ENCODE measurements at places on chromosomes 16 and 17.

DNA sequence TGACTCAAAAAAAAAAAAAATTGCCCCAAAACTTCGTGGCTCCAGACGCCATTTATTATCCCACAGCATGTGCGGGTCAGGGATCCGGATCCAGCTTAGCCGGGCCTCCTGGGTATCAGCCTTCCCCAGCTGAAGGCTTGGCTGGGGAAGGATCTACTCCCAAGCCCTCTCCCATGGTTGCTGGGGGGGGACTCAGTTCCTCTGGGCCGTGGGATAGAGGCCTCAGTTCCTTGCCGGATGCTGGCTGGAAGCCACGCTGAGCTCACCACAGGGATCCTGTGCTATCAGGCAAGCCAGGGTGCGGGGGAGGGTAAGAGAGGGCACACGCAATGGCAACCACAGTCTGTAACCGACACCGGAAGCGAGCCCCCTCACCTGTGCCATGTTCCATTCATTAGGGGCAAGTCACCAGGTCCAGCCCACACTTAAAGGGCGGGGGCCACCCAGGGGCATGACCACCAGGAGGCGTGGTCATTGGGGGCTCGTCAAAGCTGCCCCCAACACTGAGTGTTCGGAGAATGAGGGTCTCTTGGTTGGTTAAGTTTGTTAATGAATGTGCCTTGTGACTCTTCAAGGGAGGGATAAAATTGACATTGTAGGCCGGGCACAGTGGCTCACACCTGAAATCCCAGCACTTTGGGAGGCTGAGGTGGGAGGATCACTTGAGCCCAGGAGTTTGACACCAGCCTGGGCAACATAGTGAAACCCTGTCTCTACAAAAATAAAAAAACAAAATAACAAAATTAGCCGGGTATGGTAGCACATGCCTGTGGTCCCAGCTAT, 210.0 kb upstream of the GSE1 start:
- DNase-seq = no peak

DNA sequence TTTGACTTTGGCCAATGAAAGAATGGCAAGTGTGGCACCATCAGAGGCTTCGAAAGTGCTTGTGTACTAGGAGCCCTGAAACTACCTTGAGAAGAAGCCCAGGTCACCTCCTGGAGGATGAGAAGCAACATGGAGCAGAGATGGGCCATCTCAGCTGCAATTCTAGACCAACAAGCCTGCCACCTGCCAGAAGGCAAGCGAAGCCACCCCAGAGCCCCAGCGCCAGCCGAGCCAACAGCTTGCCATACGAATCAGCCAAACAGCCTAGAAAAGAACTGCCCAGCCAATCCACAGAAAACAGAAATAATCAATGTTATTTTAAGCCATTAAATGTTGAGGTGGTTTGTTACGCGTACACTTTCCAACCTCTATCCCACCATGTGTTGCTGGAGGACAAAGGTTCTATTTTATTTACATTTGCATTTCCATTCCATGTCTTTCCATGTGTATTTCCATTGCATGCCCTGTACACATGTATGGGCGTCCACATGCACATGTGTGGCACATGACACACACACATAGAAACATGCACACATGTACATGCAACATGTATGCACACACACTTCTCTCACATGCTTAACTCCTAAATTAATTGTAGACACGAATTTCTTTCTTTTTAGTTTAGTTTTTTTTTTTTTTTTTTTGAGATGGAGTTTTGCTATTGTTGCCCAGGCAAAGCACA, 144.3 kb upstream of the TNRC6C start:
- DNase-seq = no peak

DNA sequence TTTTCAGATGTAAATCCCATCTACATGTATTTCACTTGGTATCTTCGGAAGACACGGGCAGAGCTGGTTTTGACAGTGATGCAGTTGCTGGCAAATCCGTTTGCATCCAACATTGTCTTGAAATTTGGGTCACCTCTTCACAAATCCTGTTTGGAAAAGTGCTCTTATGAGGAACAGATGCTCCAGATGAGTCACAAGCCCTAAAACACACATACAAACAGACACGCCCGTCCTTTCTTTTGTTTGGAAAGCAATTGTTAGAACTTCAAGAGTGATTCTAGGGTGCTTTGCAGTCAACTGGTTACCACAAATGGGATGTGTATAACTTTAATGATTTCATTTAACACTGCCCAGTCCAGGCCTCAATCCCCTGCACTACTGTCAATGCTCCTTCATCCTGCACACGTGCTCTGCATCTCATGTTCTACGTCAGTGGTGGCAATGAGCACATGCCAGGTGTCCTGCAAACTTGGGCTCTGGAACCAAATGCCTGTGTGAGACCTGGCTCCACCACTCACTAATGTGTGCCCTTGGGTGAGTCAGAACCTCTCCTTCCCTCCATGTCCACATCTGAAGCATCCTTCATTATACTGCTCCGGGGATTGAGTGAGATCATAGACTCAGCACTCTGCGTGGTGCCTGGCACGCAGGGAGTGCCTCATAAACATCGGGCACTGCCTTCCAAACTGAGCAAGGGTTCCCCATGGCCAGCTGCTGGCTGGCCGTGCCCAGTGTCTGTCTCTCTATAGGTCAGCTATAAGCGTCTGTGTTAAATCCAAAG, 19.3 kb upstream of the FOXF1 start:
- no peak for DNase-seq

- no peak for DNase-seq
Measured at GRCh38 chr16:89297156-89297874, 79.8 kb downstream of the ZNF778 start.

- DNase-seq = no peak
Measured at GRCh38 chr17:5780476-5780875, 196.2 kb upstream of the NLRP1 start.

GRCh38 chr16:12539185-12539929, 264.3 kb downstream of the CPPED1 start:
- DNase-seq = no peak

GRCh38 chr17:83079766-83080578, 563 bp downstream of the METRNL start:
- DNase-seq = no peak

DNA sequence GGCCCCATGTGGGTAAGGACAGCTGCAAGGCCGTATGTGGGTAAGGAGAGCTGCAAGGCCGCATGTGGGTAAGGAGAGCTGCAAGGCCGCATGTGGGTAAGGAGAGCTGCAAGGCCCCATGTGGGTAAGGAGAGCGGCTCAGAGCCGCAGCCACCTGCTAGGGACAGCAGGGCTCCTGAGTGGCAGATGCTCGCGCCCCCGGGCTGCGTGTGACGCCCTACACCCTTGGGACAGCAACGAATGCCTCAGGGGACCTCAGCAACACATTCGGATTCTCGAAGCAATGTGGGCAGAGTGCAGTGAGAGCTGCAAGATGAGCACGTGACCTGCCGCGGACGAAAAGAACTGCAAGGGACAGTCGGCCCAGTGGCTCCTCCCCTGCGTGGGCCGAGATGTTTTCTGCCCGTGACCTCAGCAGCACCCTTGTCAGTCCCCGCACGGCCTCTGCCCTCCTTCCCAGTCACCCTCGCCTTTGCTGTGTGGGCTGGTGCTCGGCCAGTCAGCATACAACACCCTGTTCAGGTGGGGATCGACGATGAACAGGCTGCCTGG, 9.6 kb upstream of the SLC38A8 start:
- no peak for DNase-seq

DNA sequence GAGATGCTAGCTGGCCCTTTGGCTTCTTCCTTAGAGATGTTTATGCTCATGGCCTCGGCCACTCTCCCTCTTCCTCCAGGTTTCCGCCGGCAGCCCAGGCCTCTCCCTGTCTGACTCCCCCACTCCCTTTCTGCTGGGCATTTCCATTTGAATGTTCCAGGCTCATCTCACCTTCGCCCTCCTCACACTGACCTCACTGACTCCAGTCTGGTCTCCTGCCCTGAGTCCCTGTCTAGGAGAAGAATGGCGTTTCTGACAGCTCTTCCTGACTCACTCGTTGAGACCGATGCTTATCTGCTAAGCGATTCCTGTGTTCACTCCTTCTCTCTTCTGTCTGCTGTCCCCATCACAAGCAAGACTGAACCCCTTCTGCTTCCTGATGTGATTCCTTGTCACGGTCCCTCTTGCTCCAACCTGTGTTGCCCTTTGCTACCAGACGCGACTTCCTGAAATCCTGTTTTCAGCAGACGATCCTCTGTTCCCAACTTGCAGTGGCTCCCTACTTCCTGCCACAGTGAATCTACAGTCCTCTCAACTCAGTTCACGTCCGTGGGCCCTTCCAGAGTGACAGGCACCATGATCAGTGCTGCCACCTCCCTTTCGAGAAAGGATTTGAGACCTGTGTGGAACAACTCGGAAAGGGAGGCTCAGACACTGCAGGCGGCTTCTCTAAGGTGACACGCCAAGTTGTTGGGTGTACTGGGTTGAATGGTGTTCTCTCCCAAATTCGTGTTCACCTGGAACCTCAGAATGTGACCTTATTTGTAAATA, 176.4 kb downstream of the MSI2 start:
- DNase-seq = no peak

GRCh38 chr17:38685491-38685890, 10.7 kb upstream of the EPOP start:
- DNase-seq = no peak

DNA sequence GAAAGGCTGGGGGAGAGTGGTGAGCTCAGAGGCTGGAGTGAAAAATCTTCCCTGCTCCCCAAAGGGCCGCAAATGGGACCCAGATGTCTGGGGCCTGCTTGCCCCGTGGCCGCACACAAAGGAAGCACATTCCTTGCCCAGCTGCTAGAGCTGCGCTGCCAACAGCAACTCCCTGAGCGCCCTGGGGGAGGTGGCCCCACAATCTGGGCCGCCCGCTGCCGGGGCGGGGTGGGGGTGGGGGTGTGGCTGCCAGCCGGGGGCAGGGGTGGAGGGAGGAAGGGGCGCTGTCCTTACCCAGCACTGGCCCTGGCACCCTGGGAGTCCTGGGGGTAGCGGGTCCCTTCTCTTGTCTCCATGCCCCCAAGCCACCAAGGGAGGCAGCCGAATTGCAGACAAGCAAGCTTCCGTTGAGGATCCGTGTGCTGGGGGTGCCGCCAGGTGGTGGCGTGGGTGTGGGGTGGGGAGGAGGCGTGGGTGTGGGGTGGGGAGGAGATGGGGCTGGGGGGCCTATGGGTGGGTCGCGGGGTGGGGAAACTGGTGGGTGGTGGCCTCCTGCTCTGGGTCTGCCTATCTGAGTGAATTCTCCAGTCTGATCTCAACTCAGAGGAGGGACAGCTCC, 48.4 kb upstream of the PABPN1L start:
- DNase-seq = no peak

- no peak for DNase-seq
Measured at GRCh38 chr17:46853896-46854444, 2.6 kb downstream of the WNT9B start.

GRCh38 chr17:29129731-29130130, 50.5 kb downstream of the MYO18A start:
- no peak for DNase-seq

DNA sequence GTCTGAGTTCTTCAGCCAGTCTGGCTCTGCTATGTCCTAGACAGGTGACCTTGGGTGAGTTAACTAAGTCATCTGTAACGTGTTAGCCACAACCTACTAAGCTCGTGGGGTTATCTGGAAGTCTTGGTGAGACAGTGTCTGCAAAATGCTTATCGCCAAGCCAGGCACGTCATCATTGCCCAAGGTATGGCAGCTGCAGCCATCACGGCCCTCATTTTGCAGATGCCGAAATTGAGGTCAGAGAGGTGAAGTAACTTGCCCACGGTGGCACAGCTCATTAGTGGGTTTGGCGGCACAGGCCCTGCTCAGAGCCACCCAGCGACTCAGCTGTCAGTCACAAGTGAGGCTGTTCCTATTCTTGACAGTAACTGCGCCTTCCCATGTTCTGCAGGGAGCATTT, 79.8 kb downstream of the CMIP start:
- peak; percentile 53 for DNase-seq

DNA sequence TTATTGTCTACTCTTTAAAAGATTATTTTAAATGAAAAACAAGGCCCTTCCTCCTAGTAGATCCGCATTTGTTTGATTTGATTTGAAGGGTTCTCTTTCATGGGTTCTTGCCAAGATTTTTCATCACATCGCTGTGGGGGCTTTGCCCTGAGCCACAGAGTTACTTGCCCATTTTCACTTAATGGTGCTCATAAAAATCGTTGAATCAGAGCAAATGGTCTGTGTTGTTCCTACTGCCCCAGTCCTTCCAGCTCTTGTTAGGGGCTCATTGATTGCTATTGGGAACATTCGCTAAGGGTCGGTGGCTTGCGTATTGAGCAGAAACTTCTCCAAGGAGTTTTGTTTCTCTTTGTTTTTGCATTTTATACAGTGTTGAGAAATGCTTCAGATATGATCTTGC, 1023.4 kb upstream of the CDH8 start:
- DNase-seq = no peak

DNA sequence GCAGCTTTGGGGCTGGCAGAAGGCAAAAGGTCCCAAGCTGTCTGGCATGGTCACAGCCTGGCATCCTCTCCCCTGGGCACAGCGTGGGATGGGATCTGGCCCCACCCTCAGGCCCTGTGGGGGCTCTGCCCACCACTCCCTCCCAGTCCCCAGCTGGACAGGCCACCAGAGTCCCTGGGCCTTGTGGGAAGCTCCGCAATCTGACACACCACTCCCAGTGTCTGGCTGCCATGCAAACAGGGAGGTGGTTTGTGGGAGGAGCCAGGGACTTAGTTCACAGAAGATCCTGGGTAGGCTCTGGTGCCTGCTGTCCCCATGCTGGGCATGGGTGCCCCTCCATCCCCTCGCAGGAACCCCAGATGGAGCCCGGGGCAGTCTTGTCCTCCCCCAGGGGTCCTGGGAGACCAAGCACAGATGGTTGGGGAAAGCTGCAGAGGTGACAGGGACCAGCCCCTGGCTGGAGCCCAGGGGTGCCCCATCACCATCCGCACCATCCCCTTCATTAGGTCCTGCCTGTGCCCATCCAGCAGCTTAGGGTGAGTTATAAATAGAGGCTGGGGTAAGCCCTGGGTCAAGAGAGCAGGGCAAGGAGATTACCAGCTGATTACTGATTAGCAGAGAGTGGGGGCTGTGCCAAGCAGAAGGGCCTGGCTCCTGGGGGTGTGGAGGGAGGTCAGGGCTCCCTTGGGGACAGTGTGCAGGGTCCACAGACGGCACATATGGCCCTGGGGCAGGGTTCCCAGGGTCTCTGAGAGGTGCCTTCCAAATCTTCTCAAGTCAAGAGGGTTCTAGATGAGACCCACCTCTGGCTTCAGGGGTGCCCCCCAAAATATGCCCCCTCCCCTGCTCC, 6.2 kb downstream of the FSCN2 start:
- no peak for DNase-seq

GRCh38 chr16:13911871-13912270, 8.1 kb upstream of the ERCC4 start:
- no peak for DNase-seq

All from stimulated activated CD8-positive, alpha-beta memory T cell treated with anti-CD3 and anti-CD28 coated beads, Interleukin-7, amount 100 ng/mL, for 1 hour (primary cell).